ENCODE measurements at places on chromosomes 1 and 21. TPM values are rescaled to one million over a fixed set of nuclear protein-coding genes. Genes with fewer than 3 reads are reported as not detected.

The SLC30A7 gene
- 18.3 TPM for polyA plus RNA-seq

The TAS1R1 gene
- not detected for polyA plus RNA-seq

The CLCA4 gene
- not detected for polyA plus RNA-seq

The NUDT4B gene
- not detected for polyA plus RNA-seq

The OLIG2 gene
- polyA plus RNA-seq: not detected

The ECM1 gene
- 14.7 TPM for polyA plus RNA-seq

The SPATA1 gene
- 1.4 TPM for polyA plus RNA-seq

The SPRR2B gene
- not detected for polyA plus RNA-seq

The CDK11A gene
- polyA plus RNA-seq: 26.1 TPM

The CR1L gene
- 1.8 TPM for polyA plus RNA-seq

The C1QA gene
- 16.7 TPM for polyA plus RNA-seq

The UBASH3A gene
- 0.07 TPM for polyA plus RNA-seq

The FMOD gene
- 37.1 TPM for polyA plus RNA-seq

The MIXL1 gene
- polyA plus RNA-seq: 0.31 TPM

The TGFB2 gene
- polyA plus RNA-seq: 10.0 TPM

The OLFML3 gene
- 453 TPM for polyA plus RNA-seq

The CDC20 gene
- 42.0 TPM for polyA plus RNA-seq

The OR2L13 gene
- not detected for polyA plus RNA-seq

The BSND gene
- polyA plus RNA-seq: 0.08 TPM

The ATP6V1G3 gene
- polyA plus RNA-seq: 4.3 TPM

The CRP gene
- polyA plus RNA-seq: not detected

The UBL4B gene
- not detected for polyA plus RNA-seq

The SPRR1B gene
- polyA plus RNA-seq: not detected

The S100A16 gene
- 101 TPM for polyA plus RNA-seq

The DDR2 gene
- polyA plus RNA-seq: 24.3 TPM

The RNU1-4 gene
- not detected for polyA plus RNA-seq

The DLGAP3 gene
- polyA plus RNA-seq: 2.1 TPM

The WDR47 gene
- polyA plus RNA-seq: 13.6 TPM

The CYP4A22 gene
- 3.3 TPM for polyA plus RNA-seq

The PLA2G2F gene
- 0.13 TPM for polyA plus RNA-seq

The WNT4 gene
- 0.75 TPM for polyA plus RNA-seq

The SLAMF1 gene
- polyA plus RNA-seq: 0.07 TPM

The RGS1 gene
- 5.0 TPM for polyA plus RNA-seq

The DDAH1 gene
- 117 TPM for polyA plus RNA-seq

The OR2L5 gene
- polyA plus RNA-seq: not detected

The BCL2L15 gene
- polyA plus RNA-seq: 1.3 TPM

The DUSP10 gene
- 2.6 TPM for polyA plus RNA-seq

The TIAM1 gene
- 18.6 TPM for polyA plus RNA-seq

The CR1 gene
- 17.7 TPM for polyA plus RNA-seq

The OR2L2 gene
- not detected for polyA plus RNA-seq

The ENSA gene
- polyA plus RNA-seq: 241 TPM

The GPR25 gene
- polyA plus RNA-seq: not detected

The KRTAP19-1 gene
- not detected for polyA plus RNA-seq

The VHLL gene
- not detected for polyA plus RNA-seq

The HSD3B1 gene
- 1.1 TPM for polyA plus RNA-seq

The HAPLN2 gene
- polyA plus RNA-seq: 0.18 TPM

The INSRR gene
- 1.0 TPM for polyA plus RNA-seq

The AKR1A1 gene
- 228 TPM for polyA plus RNA-seq
